Spinal cord (tissue), 10 donors: ENCODE measurements at places on chromosomes 3 and 15.

DNA sequence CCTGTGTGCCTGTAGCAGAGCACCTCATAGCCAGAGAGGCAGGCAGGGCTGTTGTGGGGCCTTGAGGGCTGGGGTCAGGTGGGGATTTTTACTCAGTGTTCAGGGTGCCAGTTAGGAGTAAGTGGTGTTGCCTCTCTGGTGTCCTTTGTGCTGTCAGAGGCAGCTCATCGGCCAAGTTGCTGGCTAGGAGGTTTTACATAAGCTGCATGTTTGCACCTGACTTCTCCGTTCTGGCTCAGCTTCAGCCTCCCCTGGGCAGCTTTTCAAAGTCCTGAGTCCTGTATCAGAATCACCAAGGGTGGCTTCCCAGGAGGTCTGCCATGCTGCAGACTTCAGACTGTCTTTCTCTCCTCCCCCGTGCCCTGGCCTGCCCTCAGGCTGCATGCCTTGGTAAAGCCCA, 242.6 kb upstream of the TPM1 start:
- H3K27me3 ChIP-seq: no peaks in the 10 kb centered on the region
- no peak overlapping the region for H3K27ac ChIP-seq
- DNase-seq: no peak
- H3K36me3 ChIP-seq: peaks cover 44% of the 10 kb centered on the region

DNA sequence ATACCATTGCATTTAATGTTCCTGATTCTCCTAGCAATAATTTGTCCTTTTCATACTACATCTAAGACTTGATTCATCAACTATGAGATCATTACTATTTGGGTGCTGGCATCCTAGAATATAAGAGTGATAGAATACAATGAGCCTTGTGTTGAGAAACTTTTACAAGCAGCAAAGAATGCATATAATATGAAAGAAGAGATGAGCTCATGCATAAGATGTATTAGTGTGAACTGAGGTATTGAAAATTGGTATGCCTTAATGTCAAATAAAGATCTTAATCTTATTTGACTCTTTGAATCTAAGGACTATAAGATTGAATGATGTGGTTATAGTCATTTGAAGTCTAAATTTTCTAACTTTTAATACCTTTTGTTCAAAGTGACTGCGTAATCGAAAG, 220.0 kb upstream of the ARHGEF26 start:
- no peak overlapping the region for H3K4me3 ChIP-seq
- peak overlapping the region; percentile 81 for H3K27ac ChIP-seq
- H3K36me3 ChIP-seq: no peaks in the 10 kb centered on the region
- no peaks in the 10 kb centered on the region for H3K27me3 ChIP-seq
- no peaks in the 10 kb centered on the region for H3K4me1 ChIP-seq
- DNase-seq: no peak

DNA sequence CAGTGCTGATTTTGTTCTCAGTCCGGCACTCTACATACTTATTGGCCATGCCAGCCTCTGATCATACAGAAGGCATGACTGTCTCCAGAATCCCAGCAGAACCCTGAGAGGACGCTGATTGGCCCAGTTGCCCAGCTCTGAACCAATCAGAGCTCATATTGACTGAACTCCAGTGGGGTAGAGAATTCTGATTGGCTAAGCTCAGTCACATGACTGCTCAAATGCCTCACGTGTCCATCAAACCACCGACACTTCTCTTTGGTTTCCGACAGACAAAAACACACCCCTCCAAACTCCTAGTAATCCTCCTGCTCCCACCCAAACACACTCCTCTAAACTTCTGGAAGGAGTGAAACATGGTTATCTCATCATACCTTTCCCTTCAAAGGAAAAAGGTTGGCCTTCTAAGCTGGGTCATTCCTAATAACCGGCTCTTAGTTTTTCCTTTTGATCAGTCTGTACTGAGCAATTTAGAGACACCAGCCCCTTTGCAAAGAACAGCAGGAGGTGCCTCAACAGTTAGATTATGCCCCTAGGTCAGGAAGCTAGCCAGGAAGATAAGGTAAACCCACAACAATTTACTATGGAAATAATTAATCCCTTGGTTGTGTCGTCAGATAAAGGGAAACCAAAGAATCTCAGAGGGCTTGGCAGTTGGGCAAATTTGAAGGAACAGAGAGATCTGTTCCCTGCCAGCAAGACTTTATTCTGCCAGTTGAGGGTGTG, 187.8 kb downstream of the TLE3 start:
- H3K4me1 ChIP-seq: peaks cover 11% of the 10 kb centered on the region
- no peaks in the 10 kb centered on the region for H3K36me3 ChIP-seq
- no peaks in the 10 kb centered on the region for H3K27me3 ChIP-seq
- no peak for DNase-seq

- H3K27ac ChIP-seq: no peak overlapping the region
- no peak overlapping the region for H3K4me3 ChIP-seq
- H3K4me1 ChIP-seq: no peaks in the 10 kb centered on the region
- no peaks in the 10 kb centered on the region for H3K36me3 ChIP-seq
- DNase-seq: no peak
These were observed 108.8 kb upstream of the CRBN start for GRCh38 chr3:3288255-3288654.

GRCh38 chr15:62509395-62509958, 344.4 kb upstream of the C2CD4B start:
- no peaks in the 10 kb centered on the region for H3K27me3 ChIP-seq
- H3K4me1 ChIP-seq: no peaks in the 10 kb centered on the region
- no peaks in the 10 kb centered on the region for H3K36me3 ChIP-seq
- no peak overlapping the region for H3K4me3 ChIP-seq
- no peak for DNase-seq
- H3K27ac ChIP-seq: no peak overlapping the region

DNA sequence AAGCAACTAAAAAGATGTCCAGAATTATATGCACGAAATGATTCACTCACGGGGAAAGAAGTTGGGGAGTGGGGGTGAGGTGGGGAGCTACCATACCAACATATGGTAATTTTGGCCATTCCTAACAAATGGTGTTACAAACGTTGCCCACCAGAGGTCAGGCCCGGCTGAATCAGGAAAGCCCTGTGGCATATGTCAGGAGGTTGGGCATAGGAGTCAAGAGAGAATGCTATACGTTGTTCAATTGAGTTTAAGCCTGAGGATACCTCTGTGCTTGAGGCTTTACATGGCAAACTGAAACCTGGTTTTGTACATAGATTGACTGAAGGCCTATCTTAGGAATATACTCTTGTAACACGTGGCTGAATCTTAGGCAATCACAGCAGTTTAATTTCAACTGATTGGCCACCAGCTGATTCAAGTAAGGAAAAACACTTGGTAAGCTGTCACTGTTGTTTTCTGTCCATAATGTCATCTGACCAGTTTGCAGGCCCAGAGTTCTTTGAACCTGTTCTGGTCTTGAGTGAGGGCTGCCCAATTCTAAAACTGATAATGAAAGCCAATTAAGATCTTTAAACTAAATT, 23.4 kb upstream of the SLC2A2 start:
- DNase-seq: no peak
- H3K4me3 ChIP-seq: no peak overlapping the region
- no peaks in the 10 kb centered on the region for H3K36me3 ChIP-seq
- no peak overlapping the region for H3K27ac ChIP-seq

DNA sequence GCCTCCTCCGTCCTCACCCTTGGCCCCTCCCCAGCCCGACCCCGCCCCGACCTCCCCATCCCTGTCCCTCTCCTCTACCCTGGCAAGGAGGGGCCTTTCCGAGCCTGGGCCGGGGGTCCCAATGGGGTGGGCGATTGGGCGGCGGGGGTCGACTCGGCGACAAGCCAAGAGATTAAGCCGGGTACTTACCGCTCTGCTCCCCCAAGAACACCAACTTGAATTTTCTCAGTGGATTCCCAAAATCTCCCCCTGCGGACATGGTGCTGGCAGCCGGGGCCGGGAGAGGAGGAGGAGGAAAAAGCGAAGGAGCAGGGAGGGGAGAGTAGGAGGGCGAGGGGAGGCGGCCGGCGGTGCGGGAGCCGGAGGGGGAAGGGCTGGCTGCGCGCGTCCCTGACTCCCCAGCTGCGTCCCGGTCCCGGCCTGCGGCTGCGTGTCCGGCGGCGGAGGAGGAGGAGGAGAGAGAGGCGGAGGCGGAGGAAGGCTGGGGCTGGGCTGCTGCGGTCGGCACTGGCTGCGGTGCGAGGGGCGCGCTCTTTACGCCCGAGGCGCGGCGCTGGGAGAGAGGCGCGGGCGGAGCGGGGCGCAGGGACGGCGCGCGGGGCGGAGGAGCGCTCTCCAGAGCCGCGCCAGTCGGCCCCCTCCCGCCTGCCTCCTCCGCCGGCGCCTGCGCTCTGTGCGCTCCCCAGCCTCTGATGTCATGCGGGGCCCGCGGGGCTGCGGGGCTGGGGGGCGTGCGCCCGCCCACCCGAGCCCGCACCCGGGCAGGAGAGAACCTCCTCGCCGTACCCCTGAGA, at the start of gene RAB6B:
TSS of gene RAB6B (minus strand) at position 675 of the 794 bp plus-strand sequence. CDS start at position 259, 416 bp downstream.
- peaks cover 47% of the 10 kb centered on the region for H3K4me1 ChIP-seq
- H3K27me3 ChIP-seq: peaks cover 2% of the 10 kb centered on the region
- peak within 1 kb of the TSS; percentile 79 for H3K4me3 ChIP-seq
- H3K36me3 ChIP-seq: no peaks in the 10 kb centered on the region

DNA sequence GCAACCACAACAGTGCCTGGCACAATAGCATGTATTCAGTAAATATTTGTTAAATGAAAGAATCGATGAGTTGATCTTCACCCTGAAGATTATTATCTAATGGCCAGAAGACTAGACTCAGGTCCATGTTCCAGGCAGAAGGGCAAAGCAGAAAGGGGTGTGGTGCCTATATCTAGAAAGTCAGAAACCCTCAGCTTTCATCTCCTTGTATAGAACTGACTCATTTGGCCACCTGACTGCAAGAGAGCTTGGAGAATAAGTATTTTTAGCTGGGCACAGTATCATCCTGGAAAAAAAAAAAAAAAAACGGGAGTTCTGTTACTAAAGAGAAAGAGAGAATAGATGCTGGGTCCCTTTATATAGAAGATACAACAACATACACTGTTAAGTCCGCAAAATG, 69.7 kb upstream of the SPRED1 start:
- DNase-seq: no peak
- H3K36me3 ChIP-seq: no peaks in the 10 kb centered on the region
- H3K27me3 ChIP-seq: no peaks in the 10 kb centered on the region
- no peaks in the 10 kb centered on the region for H3K4me1 ChIP-seq
- no peak overlapping the region for H3K4me3 ChIP-seq
- no peak overlapping the region for H3K27ac ChIP-seq

DNA sequence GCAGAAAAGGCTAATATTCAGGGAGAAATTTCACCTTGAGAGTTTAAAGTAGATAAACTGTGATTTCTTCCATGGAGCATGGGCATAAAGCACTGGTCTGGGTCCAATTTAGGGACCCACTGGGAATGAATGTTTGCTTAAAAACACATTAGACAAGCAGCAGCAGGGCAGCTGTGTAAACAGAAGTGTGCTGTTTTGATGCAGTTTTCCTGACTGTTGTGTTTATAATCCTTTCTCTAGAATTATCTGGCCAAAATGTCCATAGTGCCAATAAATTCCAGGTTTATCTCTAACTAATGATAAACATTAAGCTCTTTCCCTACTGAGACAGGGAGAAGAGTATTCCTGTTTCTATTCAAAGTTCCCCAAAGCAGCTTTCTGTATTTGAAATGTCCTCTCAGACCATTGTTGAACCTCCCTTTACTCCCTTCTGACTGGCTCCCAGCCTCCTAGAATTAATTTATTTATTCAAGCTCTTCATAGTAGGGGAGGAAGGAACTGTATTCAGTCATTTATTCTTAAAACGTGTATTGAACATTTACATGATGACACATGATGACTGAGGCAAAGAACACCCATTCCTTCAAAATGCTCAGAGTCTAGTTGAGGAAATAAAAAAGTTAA, 7.0 kb upstream of the TM4SF18 start:
- H3K36me3 ChIP-seq: no peaks in the 10 kb centered on the region
- H3K4me1 ChIP-seq: no peaks in the 10 kb centered on the region
- peak; percentile 49 for DNase-seq
- H3K27me3 ChIP-seq: no peaks in the 10 kb centered on the region
- no peak overlapping the region for H3K4me3 ChIP-seq

GRCh38 chr15:67501177-67501835, 19.6 kb upstream of the C15orf61 start:
- H3K27me3 ChIP-seq: no peaks in the 10 kb centered on the region
- no peaks in the 10 kb centered on the region for H3K4me1 ChIP-seq
- peak; percentile 63 for DNase-seq
- H3K36me3 ChIP-seq: no peaks in the 10 kb centered on the region

GRCh38 chr3:74288761-74289160, 325.7 kb downstream of the CNTN3 start:
- no peak overlapping the region for H3K4me3 ChIP-seq
- H3K27ac ChIP-seq: no peak overlapping the region
- H3K36me3 ChIP-seq: no peaks in the 10 kb centered on the region
- no peak for DNase-seq
- no peaks in the 10 kb centered on the region for H3K4me1 ChIP-seq
- H3K27me3 ChIP-seq: no peaks in the 10 kb centered on the region

DNA sequence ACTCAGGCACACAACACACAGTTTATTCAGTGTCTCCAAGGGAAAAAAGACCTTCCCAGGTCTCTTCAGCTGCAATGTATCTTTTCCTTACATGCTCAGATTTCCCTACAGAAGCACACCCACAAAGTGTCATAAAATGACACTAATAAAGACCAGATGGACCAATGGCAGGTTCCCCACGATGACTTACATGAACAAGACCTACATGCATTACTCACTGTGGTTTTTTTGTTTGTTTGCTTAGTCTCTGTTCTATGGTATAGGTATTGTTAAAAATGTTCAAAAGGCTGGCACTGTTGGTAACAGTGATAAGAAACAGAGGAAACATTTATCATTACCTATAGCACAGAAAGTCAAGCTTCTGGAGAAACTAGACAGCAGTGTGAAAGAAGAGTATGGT, 318.2 kb upstream of the TMCO5A start:
- H3K27ac ChIP-seq: no peak overlapping the region
- no peaks in the 10 kb centered on the region for H3K36me3 ChIP-seq
- H3K4me3 ChIP-seq: no peak overlapping the region
- H3K27me3 ChIP-seq: no peaks in the 10 kb centered on the region
